ENCODE measurements at places on chromosomes 3 and 15.

GRCh38 chr3:185361920-185362319, 1.0 kb upstream of the MAP3K13 start:
- DNase-seq: no peak

GRCh38 chr3:53841296-53841695, 4.9 kb downstream of the CHDH start:
- no peak for DNase-seq

- DNase-seq: no peak
Measured at GRCh38 chr3:43394041-43394554, 107.8 kb downstream of the SNRK start.

DNA sequence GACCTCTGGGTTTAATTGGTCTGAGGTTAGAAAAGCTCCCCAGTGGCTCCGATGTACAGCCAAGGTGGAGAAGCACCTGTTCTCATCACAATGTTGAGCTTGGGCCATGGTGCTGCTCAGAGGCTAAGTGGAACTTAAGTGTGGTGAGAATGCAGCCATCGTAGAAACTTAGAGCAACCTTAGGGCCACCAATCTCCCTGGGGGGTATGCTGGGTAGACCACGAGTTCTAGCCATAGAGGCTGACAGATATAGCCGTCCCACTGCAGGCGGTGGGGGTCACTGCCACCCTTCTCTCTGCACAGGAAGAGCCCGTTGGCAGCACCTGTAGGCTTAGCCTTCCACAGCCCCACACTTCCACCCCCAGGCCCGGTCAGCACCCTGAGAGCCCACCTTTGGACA, 38.0 kb downstream of the MGLL start:
- no peak for DNase-seq

DNA sequence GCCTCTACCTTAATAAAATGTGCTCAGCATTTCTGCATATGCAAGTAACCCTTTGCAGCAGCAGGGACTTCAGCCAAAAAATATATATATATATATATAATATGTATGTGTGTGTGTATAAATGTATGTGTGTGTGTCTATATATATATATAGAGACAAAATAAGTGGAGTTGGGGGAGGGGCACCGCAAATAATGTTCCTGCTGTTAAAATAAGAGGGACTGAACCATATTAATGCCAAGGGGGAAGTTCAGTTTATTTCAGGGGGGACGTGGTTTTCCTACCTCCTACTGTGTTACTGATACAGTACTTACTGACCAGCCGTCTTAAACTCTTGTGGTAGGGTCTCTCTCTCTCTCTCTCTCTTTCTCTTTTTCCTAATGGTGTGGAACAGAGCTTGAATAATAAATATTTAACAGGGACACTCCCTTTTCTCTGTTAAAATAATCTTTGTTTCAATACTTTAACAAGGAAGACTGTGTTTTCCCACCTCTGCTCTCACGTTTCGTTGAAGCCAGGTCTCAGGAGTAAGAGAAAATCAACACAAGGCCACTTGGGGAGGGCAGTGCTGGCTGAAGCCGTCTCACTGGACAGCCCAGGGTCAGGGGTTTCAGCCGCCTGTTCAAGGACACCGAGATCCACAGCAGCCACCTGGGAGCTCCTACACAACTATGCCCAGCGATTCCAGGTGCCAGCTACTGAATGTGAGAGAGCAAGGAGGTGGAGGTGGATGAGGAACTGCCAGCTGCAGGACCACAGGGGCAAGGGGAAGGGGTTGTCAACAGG, 42.8 kb upstream of the ADAMTSL3 start:
- no peak for DNase-seq

- DNase-seq: no peak
Measured at GRCh38 chr3:24648063-24648462, 153.4 kb upstream of the THRB start.

DNA sequence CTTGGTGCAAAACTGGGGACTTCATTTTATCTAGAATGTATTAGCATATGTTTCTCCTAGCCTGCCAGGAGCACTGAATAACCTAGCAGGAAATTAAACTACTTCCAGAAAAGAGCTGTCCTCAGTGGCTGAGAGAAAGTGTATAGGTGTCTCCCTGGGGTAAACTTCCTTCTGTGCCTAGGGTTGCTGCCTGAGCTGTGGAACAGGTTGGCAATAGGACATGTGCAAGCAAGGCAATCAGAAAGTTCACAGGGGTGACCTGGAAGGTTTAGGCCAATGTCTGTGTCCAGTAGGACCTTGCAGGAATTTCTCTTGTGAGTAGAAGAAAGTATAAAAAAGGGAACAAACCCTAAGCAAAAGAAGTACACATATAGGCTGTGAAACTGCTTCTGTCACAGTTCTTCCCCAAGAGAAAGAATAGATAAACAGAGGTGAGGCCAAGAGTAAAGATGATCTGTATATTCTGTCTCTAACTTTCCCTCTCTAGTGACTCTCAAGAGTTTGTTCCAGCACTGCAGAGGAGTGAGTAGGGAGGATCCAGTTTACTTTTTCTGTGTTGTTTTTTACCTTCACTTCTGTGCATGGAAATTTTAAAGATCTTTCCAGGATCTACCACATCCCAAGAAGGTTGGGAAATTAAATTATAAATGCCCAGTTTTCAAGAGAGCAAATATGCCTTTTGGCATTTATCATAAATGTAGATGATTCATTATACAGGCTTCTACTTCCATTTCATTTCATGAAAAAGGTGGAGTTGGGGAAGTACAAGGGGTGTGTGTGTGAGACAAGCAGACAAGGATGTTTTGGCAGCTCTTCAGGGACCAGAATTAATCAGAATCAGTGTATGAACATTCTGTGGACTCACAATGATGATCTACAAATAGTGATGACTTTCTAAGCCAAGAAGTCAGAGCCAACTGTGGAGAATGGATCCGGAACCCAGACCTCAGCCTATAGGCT, 155.2 kb downstream of the RBPMS2 start:
- DNase-seq: no peak

DNA sequence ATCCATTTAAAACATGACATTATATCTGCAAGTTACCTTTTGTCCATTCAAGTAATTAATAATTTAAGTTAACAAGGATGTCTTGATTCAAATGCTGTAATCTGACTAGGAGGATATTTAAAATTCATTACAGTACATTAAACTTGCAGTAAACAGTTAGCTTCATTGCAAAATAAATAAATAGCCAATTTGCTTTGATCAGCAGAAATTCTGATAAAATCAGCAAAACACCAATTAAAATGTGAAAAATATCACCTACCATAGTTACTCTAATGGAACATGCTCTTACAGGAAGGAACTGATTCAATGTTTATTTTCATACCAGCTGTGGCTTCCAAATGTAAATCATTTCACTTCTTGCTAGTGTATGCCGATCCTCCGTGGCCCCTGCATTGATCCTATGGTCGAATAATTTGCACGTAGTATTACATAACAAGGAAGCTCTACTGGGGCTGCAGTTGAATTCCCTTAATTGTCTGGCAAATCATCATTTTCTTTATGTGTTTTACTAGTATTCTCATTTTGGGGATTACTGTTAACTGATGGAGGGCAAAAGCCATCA, 150.7 kb downstream of the FOXB1 start:
- DNase-seq: no peak

GRCh38 chr3:16616083-16616482, 10.9 kb upstream of the DAZL start:
- DNase-seq: no peak

- DNase-seq: no peak
Measured at GRCh38 chr3:189500798-189501495, 130.2 kb upstream of the TP63 start.

DNA sequence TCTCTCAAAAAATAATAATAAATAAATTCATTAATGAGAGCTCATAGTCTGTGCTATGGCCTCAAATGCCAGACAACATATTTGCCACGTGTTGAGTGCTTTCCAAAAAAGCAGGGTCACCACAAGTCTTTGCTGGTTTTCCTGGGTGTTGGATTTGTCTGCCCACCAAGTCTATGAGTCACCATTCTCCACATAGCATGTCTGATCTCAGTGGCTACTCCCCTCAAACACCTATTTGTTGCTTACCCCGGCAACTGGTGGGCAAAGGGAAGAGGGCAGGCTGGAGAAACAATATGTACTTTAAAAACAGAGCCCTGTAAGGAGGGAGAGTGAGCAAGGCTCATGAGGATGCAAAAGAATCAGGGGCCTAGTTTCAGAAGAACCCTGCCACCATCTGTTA, 120.0 kb upstream of the ARRDC4 start:
- DNase-seq: no peak

DNA sequence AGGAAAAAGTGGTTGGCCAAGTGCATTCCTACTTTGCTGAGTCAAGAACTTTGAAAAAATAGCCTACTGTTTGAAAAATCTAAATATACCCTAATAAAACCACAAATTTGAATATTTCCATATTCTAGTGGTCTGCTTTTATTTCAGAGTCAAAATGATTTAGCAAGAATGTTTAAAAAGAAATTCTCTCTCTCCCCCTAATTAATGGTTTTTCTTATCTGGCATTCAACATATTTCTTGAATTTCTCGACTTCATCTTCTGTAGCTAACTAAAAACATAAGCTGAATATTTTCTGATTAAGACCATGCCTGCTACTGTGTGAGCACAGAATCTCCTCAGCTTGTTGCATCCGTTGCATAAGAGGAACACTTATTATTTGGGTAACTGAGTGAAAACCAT, 563.5 kb upstream of the TBL1XR1 start:
- no peak for DNase-seq

DNA sequence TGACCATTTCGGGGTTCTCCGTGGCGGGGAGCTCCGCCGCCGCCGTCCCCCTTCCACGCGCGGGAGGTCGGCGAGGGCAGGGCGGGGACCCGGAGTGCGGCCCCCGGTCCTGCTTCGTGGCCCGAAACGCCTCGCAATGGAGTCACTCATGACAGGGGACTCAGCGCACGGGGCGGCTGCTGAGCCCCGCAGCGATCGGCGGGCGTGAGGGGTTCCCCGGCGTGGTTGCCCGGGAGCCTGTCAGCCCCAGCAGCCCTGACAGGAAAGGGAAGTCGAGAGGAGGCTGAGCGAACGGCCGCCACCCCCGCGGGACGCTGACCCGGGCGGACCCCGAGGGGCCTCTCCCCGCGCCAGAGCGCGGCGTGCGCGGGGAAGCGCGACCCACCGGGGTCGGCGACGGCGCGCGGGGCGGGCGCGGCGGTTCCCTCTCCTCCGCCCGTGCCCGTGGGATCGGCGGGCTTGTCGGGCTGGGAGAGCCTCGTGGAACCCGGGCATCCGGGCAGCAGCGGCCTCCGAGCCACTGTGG, 564 bp upstream of the PIGZ start:
- DNase-seq: no peak

- DNase-seq: no peak
Measured at GRCh38 chr3:46112296-46112695, 85.0 kb upstream of the XCR1 start.

- no peak for DNase-seq
Measured at GRCh38 chr3:136293279-136293678, 43.1 kb downstream of the PCCB start.

DNA sequence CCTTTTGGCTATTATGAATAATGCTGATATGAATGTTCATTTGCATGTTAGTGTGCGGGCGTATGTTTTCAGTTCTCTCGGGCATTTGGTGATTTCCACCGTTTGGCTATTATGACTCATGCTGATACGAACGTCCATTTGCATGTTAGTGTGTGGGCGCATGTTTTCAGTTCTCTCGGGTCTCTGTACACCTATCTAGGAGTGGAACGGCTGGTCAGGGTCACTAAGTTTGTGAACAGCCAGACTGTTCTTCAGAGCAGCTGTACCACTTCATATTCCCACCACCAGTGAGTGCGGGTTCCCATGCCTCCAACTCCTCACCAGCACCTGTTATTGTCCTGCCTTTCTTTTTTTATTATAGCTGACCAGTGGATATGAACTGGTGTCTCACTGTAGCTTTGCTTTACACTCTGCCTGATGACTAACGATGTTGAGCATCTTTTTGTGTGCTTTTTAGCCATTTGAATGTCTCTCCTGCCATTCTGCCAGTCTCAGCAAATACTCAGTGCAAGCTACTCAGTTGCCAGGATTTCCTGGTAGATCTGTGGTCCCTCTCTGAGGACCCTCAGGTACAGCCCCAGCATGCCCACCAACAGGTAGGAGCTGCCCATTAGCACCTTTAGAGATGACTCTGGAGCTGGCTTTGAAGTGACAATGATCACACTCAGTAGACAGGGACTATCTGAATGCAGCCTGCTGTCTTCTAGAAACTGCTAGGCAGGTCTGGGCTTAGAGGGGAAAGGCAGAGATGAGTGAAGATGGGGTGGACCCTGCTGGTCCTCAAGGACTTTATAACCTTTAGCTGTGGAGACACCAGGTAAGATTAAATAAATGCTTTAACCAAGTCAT, 141.1 kb downstream of the XXYLT1 start:
- DNase-seq: no peak

- no peak for DNase-seq
Measured at GRCh38 chr3:8760506-8760905, 8.9 kb downstream of the OXTR start.

DNA sequence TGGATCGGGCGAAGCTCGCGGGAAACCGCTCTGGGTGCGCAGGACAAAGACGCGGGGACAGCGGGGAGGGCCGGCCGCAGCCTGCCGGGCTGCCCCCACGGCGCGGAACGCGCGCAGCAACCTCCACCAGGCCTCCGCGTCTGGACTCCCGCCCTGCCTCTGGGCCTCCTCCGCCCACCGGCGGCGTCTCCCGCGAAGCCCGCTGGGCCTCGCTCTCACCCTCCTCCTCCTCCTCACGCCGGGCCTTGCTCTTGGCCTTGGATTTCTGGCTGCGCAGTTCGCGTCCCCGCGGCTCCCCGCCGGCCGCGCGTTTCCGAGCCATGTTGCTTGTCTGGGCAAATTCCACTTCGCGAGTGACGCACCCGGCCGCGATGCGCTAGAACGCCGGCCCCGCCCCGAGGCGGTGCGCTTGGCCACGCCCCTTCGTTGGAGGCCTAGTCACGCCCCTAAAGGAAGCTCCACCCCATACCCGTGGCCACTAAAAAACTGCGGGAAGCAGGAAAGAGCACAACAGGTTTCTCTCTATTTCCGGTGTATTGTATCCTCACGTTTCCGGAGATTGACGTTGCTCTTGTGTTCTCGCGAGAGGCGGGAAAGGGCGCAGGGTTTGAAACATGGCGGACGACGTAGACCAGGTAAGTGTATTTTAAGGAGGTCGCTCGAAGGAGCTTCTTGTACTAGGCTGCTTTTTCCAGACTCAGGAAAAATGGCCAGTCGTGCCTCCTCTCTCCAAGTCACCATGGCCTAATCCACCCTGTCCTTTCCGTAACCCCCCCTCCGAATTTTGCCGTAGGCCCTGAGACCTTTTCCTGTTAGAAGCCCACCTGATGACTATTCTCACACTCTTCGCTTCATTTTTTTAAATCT, at the start of the genes LSM3 and XPC:
LSM3 (plus strand) TSS at position 571 of the 867 bp plus-strand sequence; CDS start at position 615, 44 bp downstream.
XPC (minus strand) TSS at position 355 of the 867 bp plus-strand sequence; CDS start at position 322, 33 bp downstream.
- peak; percentile 98 for DNase-seq

- DNase-seq: no peak
Measured at GRCh38 chr15:101156509-101157159, 95.2 kb downstream of the CHSY1 start.

GRCh38 chr15:27043770-27044169, 72.8 kb downstream of the GABRG3 start:
- no peak for DNase-seq

DNA sequence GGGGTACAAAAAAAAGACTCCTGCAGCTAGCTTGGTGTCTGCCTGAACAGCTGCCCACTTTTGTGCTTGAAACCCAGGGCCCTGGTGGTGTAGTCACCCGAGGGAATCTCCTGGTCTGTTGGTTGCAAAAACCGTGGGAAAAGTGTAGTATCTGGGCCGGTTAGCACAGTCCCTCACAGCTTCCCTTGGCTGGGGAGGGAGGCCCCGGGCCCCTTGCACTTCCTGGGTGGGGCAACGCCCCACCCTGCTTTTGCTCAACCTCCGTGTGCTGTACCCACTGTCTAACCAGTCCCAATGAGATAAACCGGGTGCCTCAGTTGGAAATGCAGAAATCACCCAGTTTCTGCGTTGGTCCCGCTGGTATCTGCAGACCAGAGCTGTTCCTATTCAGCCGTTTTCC, 211.7 kb upstream of the ZPLD1 start:
- DNase-seq: no peak

Data from SW 1271 (cell line).